Glutamatergic neuron (in vitro differentiated cells): ENCODE measurements at places on chromosomes 1 and 21. TPM values are rescaled to one million over a fixed set of nuclear protein-coding genes. Genes with fewer than 3 reads are reported as not detected.

DPH5 gene
- total RNA-seq = 40.5 TPM

EMC1 gene
- total RNA-seq = 98.9 TPM

B4GALT3 gene
- total RNA-seq = 35.7 TPM

SPRR2F gene
- not detected for total RNA-seq

TMED5 gene
- total RNA-seq = 24.2 TPM

NTMT2 gene
- not detected for total RNA-seq

GRCh38 chr1:31744165-31744888 is 19.8 kb downstream of the ADGRB2 start:
- H3K27ac ChIP-seq = peak overlapping the region; percentile 43
- DNase-seq = no peak
- H3K36me3 ChIP-seq = no peaks in the 10 kb centered on the region
- H3K4me1 ChIP-seq = peaks cover 29% of the 10 kb centered on the region
- peaks cover 21% of the 10 kb centered on the region for H3K27me3 ChIP-seq

- no peak for DNase-seq
- no peak overlapping the region for H3K4me3 ChIP-seq
- no peaks in the 10 kb centered on the region for H3K27me3 ChIP-seq
- H3K36me3 ChIP-seq = peaks cover 5% of the 10 kb centered on the region
- no peak overlapping the region for H3K27ac ChIP-seq
Observed at GRCh38 chr1:193321242-193321840, 134.9 kb upstream of the B3GALT2 start.

- DNase-seq = no peak
- no peak overlapping the region for H3K27ac ChIP-seq
- H3K4me3 ChIP-seq = no peak overlapping the region
- H3K4me1 ChIP-seq = peaks cover 11% of the 10 kb centered on the region
- H3K36me3 ChIP-seq = no peaks in the 10 kb centered on the region
Observed at GRCh38 chr1:171653796-171654195, 1.3 kb upstream of the MYOC start.

DNA sequence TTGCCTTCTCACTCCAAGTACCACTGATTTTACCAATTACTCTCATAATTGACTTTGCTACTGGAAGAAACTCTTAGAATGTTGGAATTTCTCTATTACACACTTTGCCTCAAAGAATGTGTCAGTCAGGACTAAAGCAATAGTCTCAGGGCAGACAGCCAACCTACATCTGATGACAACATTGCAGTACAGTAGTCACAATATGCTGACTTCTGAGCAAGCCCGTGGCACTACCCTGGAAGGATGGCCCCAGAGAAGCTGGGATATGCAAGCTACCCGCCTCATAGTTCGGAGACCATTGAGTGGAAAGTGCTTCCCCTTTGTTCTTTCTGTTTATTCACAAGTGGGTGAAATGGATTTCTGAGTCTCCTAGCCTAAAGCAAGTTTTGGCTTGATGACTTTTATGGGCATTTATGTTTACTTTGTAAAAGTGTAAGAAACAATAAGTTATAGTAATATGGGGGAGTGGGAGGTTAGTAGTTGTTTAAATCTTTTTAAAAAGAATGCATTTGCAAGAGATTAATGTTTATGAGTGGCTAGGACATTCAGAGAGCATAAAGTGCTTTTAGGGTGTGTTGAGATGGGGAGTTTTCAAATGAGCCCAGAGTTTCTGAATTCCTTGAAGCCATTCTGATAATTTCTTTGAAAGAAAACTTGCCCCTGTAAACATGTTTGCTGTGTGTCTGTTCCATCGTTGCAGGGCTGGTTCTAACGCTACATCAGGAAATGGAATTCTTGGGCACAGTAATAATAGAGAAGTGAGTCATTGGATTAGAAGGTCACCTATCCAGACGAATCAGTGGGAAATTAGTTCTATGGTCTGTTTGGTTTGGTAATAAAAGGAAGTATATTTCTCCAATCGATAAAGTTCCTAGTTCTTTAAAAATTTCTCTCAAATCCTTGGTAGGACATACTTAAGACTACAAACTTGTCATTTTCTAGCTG is 63.8 kb downstream of the LMO4 start:
- no peaks in the 10 kb centered on the region for H3K36me3 ChIP-seq
- H3K4me1 ChIP-seq = no peaks in the 10 kb centered on the region
- H3K27me3 ChIP-seq = no peaks in the 10 kb centered on the region
- H3K4me3 ChIP-seq = no peak overlapping the region

- H3K4me1 ChIP-seq = peaks cover 24% of the 10 kb centered on the region
- DNase-seq = no peak
- H3K27ac ChIP-seq = peak overlapping the region; percentile 25
- H3K27me3 ChIP-seq = peaks cover 21% of the 10 kb centered on the region
- H3K36me3 ChIP-seq = peaks cover 4% of the 10 kb centered on the region
- H3K4me3 ChIP-seq = peak overlapping the region; percentile 53
Observed at GRCh38 chr21:32410291-32410690, 2.2 kb upstream of the EVA1C start.

- no peak overlapping the region for H3K27ac ChIP-seq
- H3K4me3 ChIP-seq = no peak overlapping the region
- no peaks in the 10 kb centered on the region for H3K36me3 ChIP-seq
- no peaks in the 10 kb centered on the region for H3K4me1 ChIP-seq
- H3K27me3 ChIP-seq = peaks cover 3% of the 10 kb centered on the region
Observed at GRCh38 chr21:36185523-36185922, 28.9 kb downstream of the DOP1B start.

DNA sequence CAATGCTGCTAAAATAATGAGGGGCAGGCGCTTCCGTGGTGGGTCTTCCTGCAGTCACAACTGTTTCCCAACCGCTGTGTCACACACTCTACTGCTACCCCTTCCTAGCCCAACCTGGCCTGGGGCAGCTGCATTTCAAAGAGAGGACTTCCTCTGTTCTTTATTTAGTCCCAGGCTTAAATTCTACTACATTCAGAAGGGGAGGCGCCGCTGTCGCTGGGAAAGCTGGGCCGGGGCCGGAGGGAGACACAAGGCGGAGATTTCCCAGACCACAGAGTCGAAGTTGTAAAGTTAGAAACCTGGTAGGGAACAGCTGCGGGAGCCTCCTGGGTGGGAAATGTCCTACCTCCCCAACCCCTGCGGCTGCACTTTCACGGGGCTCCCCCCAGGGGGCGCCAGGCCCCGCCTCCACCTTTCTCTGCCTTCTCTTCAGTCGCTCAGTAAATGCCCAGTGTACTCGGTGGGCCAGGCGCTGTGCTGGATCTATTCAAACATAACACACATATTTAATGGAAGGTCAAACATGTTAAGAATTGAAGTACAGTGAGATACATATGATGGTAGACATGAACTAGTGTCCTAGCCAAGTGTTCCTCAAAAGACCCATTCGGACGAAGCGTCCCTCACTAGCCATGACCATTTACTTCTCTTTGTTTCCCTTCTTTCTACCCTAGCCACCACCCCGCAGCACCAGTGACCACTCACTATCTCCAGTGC is 23.1 kb downstream of the DYRK3 start:
- DNase-seq = peak; percentile 54
- peaks cover 4% of the 10 kb centered on the region for H3K27me3 ChIP-seq
- no peak overlapping the region for H3K4me3 ChIP-seq
- no peak overlapping the region for H3K27ac ChIP-seq
- H3K4me1 ChIP-seq = peaks cover 3% of the 10 kb centered on the region

DNA sequence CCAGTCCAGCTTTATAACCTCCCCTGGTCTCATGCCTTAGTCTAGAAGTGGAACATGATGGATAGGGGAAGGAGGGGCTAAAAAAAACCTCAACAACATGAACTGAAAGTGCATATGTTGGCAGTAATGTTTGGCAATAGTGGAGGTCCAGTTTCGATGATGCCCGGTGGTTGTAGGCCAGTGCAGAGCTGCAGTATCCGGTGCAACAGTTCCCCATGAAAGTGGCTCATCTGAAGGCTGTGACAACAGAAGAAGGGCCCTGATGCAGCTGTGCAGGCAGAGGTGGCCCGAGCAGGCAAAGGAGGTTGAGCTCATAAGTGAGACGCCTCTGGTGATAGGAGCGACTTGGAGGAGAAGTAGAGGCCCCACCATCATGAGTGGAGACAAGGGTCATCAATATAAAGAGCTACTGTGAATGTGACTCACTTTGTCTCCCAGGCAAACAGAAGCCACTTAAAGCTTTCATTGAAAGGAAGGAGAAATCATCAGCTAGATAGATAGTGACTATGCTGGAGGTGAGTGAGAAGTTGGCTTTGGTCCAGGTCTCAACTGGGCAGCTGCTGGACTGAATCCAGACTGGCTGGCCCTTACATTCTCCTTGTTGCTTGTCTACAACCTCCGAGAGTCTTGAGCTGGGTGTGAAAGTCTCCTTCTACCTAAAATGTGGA is 10.2 kb upstream of the CREG1 start:
- no peak overlapping the region for H3K27ac ChIP-seq
- H3K4me1 ChIP-seq = peaks cover 4% of the 10 kb centered on the region
- no peak overlapping the region for H3K4me3 ChIP-seq
- no peak for DNase-seq
